Transverse colon (tissue), 4 donors: ENCODE measurements at places on chromosomes 3 and 15.

DNA sequence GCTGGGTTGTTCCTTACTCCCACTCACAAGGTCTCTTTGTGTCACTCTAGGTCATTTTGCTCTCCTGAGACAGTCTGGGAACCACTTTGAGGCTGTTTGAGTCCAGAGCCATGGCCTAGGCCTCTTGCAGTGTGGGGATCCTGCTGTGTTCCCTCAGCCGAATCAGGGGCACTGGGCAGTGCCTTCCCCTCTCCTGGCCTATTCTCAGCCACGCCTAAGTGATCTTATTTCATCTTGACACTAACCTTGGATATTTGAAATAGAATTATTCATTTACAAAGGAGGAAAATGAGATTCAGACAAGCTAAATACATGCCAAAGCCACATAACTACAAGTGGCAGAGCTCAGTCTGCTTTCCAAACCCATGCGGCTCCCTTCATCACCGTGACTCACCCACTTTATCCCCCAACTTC is 557.2 kb upstream of the TBL1XR1 start:
- no peak for DNase-seq

GRCh38 chr3:50267280-50267913 is 1.6 kb upstream of the SEMA3B start:
- DNase-seq, result peak; percentile 79

DNA sequence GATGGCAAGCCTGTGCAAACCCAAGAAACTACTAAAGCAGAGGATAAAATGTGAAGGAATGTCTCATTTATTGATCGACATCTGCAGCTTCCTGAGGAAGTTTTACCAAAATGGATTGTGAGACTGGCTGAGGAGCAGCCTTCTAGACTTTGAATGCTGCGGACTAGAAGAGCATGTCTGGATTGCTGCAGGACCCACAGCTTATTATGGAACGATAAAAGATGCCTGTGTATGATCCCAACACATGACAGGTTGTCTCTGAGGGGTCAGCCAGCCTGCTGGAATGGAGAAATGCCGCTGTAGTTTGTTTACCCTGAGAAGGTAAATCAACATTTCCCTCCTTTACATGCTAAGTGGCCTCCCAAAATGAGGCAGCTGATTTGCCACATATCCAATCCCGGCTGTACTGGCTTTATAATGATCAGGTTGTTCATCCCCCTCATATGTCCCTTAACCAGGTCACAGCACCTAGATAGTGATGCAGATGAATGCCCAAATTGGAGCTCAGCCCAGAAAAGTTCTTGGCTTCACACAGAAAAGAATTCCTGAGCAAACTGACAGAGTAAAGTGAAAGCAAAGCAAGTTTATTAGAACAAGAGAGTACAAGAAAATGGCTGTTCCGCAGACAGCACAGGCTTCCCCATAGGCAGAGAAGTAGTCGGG is 63.9 kb downstream of the IL12A start:
- DNase-seq, result no peak

DNA sequence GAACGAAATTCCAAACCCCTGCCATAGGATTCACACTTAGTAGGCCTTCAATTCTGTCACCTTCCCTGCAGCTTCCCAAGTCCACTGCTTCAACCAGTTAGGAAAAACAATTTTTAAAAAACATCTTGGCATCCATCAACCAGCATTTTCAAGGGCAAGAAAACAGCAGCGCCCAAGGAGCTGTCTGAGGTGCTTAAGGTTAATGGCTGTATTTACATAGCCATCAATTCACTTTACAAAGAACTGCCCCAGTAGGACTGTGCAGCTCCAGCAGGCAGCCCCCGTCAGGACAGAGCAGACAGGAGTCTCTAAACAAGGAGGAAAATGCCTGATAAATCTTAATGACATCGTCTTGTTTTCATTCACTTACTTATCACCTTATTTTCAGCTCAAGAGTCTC is 13.3 kb downstream of the TAFA4 start:
- no peak for DNase-seq

DNA sequence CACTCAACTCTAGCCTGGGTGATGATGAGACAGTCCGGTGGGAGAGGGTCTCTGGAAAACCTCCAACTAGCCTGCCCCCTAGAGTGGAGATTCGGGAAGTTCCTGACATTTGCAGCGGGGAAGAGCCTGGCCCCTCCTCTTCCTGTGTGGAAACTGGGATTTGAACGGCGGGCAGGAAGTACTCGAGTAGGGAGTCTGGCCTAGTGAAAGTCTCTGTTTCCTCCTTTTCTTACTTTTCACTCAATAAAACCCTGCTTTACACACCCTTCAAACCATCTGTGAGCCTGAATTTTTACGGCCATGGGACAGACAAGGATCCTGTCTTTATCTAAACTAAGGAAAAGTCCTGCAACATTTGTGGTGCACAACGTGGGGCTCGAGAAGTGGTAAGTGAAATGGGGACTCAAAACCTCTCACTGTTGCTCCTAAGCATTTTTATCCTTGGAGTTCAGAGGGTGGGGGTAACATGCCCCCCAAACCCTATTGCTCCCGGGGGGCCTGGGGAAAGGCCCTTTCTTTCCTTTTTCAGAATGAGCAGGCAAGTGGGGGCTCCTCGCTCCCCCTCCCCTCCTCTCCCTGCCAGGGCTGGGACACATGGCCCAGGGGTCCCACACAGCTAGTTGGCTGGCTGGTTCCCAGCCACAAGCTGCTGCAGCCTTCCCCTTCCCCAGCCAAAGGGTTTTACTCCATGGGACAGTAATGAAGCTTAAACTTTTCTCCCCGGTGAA is 224.7 kb upstream of the GBE1 start:
- DNase-seq, result no peak

GRCh38 chr15:92146511-92147150 is 247.1 kb upstream of the ST8SIA2 start:
- no peak for DNase-seq

- DNase-seq, result no peak
These were observed 58.9 kb downstream of the TMEM108 start for GRCh38 chr3:133096900-133097613.

DNA sequence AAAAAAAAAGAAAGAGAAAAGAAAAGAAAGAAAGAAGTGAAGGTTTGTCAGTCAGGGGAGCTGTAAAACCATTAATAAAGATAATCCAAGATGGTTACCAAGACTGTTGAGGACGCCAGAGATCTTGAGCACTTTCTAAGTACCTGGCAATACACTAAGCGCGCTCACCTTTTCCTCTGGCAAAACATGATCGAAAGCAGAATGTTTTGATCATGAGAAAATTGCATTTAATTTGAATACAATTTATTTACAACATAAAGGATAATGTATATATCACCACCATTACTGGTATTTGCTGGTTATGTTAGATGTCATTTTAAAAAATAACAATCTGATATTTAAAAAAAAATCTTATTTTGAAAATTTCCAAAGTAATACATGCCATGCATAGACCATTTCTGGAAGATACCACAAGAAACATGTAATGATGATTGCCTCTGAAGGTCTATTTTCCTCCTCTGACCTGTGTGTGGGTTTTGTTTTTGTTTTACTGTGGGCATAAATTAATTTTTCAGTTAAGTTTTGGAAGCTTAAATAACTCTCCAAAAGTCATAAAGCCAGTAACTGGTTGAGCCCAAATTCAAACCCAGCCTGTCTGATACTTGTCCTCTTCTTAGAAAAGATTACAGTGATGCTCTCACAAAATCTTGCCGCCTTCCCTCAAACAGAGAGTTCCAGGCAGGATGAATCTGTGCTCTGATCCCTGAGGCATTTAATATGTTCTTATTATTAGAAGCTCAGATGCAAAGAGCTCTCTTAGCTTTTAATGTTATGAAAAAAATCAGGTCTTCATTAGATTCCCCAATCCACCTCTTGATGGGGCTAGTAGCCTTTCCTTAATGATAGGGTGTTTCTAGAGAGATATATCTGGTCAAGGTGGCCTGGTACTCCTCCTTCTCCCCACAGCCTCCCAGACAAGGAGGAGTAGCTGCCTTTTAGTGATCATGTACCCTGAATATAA is 2.0 kb downstream of the B2M start:
- DNase-seq, result no peak

- no peak for DNase-seq
These were observed 51.5 kb downstream of the GABRB3 start for GRCh38 chr15:26721232-26721967.

DNA sequence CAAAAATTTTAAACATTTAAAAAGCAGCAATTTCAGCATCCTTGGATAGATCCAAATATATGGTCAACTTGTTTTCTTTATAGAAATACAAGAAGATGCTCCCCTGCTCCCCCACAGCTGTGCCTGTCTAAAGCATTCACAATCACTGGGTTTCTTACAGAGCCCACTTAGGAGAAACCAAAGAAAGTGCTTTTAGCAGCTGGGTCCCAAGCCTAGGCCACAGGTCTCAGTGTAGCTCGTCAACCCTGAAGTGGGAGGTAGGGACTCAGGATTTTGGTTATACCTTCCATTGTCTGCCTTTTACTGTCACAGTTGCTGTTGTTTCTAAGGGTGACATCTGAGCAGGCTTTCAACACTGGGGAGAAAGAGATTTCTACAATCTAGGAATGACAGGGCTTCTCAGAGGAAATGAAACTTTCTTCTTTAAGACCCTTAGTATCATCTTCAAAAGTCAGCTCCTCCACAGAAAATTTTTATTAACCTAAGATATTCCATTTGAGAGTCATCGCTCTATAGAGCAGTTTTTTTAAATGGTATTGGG is 199.3 kb upstream of the CMC1 start:
- DNase-seq, result no peak

- DNase-seq, result no peak
These were observed 20.8 kb downstream of the SLC28A1 start for GRCh38 chr15:84905016-84905916.

GRCh38 chr3:101687142-101687931 is 819 bp upstream of the RPL24 start:
- DNase-seq, result no peak

- no peak for DNase-seq
These were observed 39.0 kb downstream of the ARHGEF3 start for GRCh38 chr3:56762718-56763117.

DNA sequence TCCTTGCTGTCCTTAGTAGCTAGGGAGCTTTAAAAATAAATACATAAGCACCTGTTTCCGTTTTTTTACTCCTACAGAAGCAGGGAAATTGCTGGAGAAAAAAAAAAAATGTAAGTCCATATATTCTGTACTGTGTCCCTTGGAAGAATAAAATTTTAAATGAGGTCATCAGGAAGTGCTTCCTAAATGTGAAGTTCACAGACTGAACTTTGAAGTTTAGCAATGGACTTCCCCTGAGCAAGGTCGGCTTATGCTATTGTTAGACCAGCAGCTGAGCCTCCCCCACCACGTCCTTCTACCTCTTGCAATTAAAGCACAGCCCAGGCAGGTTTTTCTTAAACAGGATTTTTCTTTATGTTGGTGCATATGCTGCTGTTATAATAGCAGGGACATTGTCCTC is 26.3 kb downstream of the LIPC start:
- DNase-seq, result no peak

DNA sequence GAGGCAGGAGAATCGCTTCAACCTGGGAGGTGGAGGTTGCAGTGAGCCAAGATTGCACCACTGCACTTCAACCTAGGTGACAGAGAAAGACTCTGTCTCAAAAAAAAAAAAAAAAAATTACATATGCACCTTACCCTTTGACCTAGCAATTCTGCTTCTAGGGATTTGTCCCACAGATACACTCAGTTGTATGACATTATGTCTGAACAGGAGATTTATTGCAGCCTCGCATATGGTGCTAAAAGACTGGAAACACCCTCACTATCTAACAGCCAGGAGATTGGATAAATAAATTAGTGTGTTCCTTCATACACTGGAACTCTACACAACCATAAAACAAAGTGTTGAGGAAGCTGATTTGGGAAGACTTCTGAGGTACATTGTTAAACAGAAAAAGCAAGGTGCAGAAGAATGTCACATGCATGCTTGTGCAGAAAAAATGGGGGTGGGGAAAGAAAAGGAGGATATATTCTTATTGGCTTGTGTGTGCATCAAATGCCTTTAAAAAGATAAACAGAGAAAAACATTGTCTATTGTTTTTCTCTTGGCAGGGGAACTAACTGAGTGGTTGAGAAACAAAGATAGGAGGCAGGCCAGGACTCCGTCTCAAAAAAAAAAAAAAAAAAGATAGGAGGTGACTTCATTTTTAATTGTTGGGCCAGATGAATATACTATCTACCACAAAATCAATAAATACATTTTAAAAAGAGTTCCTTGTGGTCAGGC is 30.9 kb downstream of the PPCDC start:
- DNase-seq, result no peak

DNA sequence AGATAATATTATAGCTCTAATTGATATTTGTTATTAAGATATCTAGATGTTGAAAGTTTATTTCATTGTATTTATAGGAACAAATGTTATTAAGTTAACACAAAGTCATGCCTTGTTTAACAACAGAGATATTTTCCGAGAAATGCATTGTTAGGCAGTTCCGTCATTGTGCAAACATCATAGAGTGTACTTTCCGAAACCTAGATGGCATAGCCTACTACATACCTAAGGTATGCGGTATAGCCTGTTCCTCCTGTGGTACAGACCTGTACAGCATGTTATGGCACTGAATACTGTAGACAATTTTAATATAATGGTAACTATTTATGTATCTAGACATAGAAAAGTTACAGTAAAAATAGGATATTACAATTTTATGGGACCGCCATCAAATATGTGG is 114.3 kb downstream of the NAALADL2 start:
- DNase-seq, result no peak

DNA sequence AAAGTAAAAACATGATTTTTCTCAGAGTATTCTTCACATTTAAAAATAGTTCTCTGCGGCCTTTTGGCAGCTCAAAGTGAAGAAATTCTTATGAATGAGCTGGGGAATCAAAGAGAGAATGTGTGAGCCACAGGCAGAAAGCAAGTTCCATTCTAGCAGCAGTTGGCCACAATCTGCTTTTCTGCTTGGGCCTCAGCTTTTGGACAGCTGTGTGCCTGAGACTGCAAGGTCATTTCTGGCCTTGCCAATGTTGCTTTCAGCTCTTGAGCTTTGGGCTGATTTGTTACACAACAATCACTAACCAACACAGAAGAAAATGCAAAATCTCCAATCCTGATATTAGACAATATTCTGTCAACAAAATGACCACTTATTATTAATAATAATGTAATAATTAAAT is 14.4 kb upstream of the TM4SF4 start:
- DNase-seq, result no peak

GRCh38 chr15:81511138-81511537 is 137.1 kb upstream of the TMC3 start:
- DNase-seq, result no peak

DNA sequence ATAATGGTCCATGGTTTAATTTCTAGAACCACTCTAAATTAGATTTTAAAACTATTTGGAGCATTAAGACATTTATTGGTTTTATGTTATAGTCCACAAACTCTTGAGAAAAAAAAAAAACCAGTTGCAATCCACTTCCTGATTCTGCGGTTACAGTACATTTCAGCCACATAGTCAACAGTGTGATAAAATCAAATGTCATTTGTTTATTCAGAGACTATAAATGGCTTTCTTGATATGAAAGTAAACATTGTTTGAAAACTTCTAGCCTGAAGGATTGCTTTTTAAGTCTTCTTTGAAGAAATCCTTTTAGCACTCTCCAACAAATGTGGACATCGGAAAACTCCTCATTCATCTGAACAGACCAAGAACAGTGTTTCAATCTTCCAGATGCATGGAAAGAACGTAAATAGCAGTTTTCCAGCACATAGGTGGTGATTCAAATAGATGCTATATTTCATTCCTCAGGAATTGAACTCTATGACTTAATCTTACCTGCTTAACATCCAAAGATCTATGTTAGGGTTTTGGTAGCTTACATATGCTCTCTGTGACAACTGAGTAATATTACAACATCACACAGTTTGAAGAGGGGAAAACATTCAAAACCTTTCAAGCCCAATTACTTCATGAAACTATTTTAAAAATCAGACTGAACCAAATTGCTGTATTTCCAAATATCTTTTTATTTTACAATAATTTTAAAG is 87.8 kb upstream of the UBE2E2 start:
- no peak for DNase-seq

GRCh38 chr15:38652998-38653397 is 88.4 kb upstream of the RASGRP1 start:
- DNase-seq, result peak; percentile 41
